ENCODE measurements at places on chromosomes 3 and 15.

DNA sequence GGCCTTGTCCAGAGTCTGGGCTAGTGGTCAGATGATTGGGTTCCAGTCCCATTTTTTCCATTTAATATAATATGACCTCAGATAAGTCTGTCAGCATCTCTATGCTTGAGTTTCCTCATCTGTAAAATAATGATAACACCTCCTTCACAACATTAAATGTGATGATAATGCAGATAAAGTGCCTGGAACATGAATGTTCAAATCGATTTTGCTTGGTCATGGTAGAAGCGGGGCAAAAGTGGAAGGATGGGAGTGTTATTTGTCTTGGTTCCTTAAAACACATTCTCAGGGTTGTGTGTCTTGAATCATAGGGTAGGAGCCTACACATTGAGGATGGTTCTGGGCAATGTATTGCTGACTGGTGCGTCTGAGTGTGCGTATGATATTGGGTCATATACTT lies 16.9 kb downstream of the ARIH2 start:
- DNase-seq = no peak

DNA sequence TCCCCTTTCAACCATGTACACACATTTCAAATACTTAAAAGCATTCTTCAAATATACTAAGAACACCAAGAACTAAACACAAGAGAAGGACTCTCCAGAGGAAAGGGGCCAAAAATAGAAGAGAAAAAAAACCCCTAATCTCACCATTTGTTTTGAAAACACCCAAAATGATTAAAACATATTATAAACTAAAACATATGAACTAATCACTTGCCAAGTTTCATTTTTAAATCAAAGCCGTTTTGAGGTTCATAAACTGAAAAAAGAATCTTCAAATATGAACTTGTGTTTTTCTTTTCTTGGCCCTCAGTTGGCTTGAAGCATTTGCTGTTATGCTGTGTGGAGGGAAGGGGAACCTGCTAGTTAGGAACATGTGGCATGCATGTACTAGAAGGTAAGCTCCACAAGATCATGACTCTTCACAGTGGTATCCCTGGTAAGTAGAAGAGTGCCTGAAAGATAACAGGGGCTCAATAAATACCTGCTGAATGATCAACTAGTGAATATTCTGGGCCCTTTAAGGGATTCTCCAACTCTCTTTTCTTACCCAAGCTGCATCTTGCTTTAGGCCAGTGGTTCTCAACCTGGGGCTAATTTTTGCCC lies 224.5 kb downstream of the TIGIT start:
- no peak for DNase-seq

- DNase-seq = no peak
Measured at GRCh38 chr3:97121386-97121785, 307.0 kb downstream of the EPHA6 start.

GRCh38 chr15:82047453-82048400 lies 1.9 kb upstream of the MEX3B start:
- DNase-seq = no peak

- no peak for DNase-seq
Measured at GRCh38 chr3:107106316-107106715, 270.9 kb upstream of the CCDC54 start.

GRCh38 chr3:82413171-82413570 lies 651.7 kb upstream of the GBE1 start:
- no peak for DNase-seq

DNA sequence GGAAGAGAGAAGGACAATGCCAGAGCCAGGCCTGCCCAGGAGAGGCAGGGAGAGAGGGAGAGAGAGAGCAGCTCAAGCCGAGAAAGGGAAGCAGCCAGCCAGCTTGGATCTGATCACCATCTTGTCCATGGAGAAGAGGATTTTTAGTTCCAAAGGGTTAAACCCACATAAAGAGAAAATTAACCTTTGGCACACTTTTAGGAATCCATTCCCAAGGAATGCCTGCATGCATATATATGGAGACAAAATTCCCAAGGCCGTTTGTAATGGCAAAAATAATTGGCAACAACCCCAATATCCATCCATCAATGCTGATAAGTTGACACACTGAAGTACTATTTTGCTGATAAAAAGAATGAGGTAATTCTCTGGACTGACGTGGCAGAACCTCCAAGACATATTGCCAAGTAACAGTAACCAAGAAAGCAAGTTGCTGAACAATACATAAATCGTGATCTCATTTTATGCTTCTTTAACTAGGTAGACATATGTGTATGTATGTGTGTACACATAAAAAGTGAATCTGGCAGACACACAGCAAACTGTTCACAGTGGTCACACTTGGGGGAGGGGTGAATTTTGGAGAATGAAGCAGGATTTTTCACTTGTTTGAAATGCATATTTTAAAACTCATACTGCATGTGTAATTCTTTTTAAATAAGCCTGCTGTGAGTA lies 7.5 kb upstream of the STRA6 start:
- DNase-seq = peak; percentile 15

DNA sequence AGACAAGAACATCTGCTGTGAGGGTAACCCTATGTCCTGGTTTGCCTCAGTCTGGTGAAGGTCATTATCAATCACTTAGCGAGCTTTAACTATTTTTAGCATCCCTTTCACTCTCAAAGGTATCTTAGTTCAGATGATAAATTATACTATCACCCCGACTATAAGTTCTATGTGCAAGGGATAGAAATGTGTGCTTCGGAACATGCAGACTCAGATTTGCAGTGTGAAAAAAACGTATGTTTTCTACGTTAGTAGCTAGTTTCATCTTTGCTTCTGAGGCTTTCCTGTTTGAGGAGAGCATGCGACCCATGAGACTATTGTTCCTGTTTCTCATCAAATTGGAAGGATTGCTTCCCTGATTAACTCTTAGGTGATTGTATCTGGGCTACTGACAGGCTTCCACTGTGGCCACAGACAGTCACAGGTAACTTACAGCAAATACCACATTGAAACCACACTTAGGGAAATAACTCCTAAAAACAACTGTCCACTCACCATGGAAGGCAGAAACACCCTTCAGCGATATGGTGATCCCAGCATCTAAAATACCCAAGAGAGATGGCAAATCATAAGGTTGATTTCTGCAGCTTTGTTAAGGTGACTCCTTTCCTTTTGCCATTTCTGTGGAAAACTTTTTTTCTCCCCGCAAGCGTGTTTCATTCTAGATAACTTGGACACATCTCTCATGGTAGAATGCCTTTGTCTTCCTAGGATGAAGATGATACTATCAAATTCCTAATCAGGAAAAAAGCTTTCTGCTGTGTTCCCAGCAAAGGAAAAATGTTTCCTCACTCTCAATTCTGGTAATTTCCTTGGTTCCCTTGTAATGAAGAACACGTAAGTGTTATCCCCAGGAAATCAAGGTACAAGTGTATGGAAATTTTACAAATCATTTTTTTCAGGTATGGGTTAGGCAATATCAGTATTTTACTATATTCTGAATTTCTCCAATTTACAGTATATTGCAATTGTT lies 5.2 kb downstream of the GCSAM start:
- peak; percentile 58 for DNase-seq

DNA sequence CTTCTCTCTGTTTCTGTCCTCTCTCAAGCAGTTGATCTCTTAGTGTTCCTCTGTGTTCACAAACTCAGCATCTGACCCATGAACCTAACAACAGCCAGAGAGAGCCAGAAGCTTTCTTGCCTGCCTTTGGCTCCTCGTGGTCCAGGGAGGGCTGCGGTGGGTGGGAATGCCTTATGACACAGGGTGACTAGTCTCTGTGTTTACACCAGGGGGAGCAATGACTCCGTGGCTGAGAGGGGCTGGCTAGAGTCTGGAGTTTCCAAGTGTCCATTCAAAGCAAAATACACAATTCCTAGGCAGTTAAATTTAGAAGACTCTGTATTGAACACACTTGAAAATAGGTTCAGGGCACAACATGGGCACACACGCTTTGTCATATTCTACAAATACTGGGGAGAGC lies 370.0 kb upstream of the FRG2C start:
- peak; percentile 6 for DNase-seq

DNA sequence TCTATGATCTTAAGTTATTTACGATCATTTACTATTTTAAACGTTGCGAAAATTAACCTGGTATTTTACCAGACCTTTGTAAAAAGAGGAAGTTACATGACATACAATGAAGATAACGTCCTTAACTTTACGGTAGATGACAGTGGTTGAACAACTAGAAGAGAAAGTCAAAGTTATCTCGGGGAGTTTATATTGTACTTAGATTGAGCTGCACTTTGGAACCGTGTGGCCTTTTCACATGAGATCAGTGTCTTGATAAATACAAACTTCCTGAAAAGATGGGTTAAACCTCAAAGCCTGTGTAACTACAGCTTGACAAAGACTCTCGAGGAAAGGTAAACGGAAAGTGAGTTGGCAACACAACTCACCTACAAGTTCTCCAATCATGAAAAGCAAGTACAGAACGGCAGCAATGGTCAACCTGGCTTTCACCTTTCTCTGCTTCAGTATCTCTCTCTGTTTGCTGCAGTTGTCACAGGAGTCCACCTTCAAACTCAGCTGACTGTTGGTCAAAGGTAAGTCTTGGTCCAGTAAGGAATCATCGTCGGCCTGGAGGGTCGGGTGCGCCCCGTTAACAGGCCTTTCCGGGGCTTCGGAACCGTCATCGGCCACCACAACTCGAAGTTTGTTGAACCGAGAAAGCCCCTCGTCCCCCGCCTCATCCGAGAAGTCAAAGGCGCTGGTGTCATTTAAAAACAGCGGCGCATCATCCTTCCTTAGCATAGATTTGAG lies 793 bp downstream of the SLC30A4 start:
- peak; percentile 57 for DNase-seq

GRCh38 chr3:19070325-19070724 lies 78.0 kb upstream of the KCNH8 start:
- DNase-seq = no peak

DNA sequence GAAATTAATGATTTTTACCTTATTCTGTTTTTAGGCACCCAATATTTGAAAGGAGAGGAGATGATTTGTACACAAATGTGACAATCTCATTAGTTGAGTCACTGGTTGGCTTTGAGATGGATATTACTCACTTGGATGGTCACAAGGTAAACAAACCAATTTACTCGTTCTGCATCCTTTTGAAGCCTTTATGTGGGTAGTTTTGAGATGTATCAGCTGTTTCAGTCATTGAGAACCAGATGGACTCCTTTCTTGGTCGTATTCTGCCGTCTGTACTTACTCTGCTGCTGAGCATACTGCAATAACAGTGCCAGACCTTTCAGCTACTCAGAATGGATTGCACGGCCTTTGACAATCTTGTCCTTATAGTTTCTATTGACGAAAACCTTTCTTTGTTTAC lies 13.3 kb downstream of the DNAJB11 start:
- DNase-seq = no peak

- DNase-seq = no peak
Measured at GRCh38 chr3:115708540-115708939, 85.2 kb downstream of the GAP43 start.
